Activated T-helper 1 cell treated with Interleukin-2 at 50 U/mL for 16 hours (primary cell): ENCODE measurements at places on chromosomes 11 and 22.

GRCh38 chr11:74871037-74871436, 77.9 kb downstream of the XRRA1 start:
- DNase-seq, result no peak

DNA sequence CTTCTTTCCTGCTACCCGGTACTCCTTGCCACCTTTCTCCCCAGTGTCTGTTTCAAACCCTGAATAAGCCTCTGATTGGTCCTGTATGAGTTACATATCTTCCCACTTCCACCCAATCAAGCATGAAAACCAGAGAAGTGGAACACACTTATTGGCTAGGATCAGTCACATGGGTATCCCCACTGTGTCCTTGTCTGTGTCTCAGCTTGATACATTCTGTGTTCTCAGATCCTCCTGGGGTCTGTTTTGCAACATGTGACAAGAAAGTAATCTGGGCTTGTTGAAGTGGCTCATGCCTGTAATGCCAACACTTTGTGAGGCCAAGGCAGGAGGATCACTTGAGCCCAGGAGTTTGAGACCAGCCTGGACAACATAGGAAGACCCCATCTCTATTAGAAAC, 23.9 kb downstream of the MCHR1 start:
- DNase-seq, result no peak

- DNase-seq, result no peak
Observed at GRCh38 chr11:111334532-111335502, 36.5 kb downstream of the POU2AF3 start.

DNA sequence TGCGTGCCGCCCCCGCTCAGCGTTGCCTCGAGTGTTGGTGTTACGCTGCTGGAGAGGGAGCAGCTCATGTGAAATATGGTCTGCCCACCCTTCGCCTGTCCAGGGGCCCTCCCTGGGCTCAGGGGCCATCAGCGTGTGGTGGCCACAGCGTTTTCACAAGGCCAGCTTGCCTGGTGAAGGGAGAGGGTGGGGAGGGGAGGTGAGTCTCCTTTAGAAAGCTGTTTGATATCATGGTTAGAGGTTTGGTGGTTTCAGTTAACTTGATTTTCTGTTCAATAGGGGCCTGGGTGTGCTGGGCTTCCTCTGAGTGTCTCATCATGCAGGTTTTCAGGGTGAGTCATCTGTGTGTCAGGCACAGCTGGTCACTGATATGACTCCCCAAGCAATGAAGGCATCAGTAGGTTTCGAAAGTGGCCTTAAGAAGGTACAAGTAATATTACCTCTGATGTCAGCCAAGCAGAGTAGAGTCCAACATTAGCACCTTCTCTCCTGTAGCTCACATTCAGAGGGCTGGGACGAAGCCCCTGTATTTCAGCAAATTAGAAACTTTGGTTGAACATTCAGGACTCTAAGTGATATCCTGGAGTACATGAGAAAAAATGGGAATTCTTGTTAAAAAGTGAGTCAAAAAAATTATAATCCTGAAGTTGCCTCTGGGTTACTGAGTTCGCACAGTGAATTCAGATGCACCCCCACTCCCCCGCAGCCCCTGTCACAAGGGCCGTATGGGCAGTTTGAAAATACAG, 172.5 kb downstream of the TBC1D22A start:
- DNase-seq, result no peak

GRCh38 chr22:18112440-18112839, 1.8 kb downstream of the TUBA8 start:
- DNase-seq, result no peak
